Vagina (tissue), 2 donors: ENCODE measurements at places on chromosomes 16 and 17.

- no peak for DNase-seq
Measured at GRCh38 chr16:718922-719321, 2.0 kb upstream of the ANTKMT start.

DNA sequence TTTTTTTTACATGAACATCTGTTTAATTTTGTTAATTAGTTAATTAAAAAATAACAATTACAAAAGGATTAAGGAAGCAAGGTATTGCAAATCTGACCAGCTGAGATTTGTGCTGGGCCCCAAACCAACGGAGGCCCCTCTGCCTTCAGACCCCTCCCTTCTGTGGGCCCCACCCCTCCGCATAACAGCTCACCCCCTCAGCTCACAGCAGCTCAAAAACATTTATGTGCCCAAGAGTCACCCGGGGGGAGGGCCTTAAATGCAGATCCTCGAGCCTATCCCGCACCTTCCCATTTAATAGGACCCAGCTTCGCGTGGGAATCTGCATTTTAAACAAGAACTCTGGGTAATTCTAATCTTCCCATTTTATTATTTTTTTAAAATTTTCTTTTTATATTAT lies 75.0 kb downstream of the MGAT5B start:
- no peak for DNase-seq

- no peak for DNase-seq
Measured at GRCh38 chr17:40457964-40458791, 14.9 kb downstream of the IGFBP4 start.

DNA sequence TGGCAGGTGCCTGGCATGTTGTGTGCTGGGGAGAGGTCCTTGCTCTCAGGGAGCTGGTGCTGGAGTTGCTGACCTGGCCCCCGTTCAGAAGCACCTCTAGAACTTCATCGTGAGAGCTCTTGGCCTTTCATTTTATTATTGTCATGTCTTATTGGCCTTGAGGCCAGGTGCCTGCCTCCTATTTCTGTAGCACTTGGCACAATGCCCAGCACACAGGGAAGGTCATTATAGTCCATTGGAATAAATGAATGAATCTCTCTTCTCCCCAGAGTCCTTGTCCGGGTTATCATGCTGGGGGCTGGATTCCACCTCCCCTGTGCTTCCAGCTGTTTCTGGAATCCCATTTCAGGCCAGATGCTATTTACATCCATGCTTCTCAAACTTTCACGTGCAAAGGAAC lies 169.2 kb downstream of the HAPSTR1 start:
- DNase-seq = no peak

- no peak for DNase-seq
Measured at GRCh38 chr16:57045694-57046381, 46.5 kb upstream of the CPNE2 start.

DNA sequence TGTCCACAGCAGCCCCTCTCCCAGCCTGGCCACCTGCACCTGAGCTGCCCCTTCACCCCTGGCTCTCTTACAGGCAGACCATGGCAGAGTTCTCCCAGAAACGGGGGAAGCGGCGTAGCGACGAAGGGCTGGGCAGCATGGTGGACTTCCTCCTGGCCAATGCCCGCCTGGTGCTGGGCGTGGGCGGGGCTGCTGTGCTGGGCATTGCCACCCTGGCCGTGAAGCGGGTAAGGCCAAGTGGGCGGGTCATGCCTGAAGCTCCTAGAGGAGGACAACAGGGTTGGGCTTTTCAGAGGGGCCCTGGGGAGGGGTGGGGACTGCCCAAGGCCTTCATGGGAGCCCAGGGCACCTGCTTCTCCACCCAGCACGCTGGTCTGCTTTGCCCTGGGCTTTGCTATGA lies 2.2 kb downstream of the MIEF2 start:
- no peak for DNase-seq

GRCh38 chr16:72932050-72932449 lies 115.9 kb downstream of the ZFHX3 start:
- DNase-seq = no peak

DNA sequence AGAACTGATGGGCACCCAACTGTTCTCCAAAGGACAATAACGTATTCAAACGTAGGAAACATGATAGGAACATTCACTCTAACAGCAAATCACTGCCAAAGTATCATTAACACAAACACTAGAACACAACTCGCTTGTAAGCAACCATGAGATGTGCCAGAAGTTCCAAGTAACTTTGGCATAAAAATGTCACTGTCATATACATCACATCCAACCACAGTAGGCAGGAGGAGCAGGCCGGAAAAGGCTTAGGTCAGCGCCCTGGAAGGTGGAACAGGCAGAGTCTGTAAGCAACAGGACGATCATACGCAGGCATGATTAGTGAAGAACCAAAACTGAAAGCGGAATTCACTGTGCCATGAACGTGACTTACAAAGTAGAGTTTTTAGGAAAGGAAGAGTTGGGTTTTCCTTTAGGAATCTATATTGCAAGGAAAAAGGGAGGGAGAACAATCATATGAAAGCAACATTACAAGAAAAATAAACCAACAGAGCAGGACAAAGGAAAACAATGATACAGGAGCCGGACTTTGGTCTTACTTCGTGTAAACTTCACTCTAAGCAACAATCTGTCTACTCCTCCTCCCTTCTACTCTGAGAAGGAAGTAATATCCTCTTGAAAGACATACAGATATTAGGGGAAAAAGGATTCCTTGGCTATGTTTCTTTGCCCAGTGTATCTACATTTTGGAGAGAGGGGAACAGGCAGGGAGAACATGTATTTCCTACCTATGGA lies 52.3 kb downstream of the YWHAE start:
- no peak for DNase-seq

DNA sequence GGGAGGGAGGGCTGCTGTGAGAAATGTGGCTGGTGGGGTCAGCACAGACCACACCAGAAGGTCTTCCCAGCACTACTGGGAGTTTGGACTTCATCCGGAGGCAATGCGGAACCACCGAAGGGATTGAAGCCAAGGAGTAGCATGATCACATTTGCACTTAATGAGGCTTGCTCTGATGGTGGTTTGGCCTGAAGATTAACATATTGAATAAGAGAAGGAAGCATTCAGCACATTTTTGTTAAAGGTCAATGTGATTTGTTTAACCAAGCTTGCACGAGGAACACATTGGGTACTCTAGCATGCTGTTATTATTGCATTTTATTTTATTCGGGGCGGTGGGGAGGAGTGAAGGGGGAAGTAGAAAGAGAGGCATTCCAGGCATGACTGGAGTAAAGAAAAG lies 378.6 kb downstream of the UTP18 start:
- no peak for DNase-seq

DNA sequence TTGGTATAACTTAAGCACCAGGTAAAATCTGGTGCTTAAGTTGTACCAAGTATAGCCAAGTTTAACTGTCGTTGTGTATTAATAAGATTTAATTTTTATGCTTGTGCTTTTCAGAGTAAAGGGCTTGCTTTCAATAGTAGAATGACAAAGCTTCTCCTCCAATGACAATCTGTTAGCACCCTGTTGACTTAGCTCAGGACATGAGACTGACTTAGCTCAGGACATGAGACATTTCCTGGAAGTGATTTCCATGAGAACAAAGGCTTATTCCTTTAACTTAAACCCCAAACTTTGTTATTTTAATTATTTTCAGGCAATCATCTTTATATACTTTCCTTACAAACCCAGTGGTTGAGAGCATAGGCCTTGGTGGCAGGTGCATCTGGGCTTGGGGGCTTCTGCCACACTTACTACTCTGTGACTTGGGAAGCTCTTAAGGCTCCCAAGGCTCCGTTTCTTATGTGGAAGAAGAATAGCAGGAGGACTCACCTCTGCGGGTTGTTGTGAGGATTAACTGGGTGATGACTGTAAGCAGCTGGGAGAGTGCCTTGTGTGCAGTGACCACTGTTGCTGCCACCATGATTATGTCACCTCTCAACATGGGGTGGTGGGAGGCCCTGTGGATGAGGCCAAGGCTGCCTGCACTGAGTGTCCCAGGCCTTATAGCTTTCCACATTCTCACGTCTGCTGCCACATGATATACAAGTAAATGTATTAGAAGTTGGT lies 59.4 kb upstream of the CMIP start:
- no peak for DNase-seq

- DNase-seq = no peak
Measured at GRCh38 chr17:29216856-29217255, 29.8 kb upstream of the CRYBA1 start.

DNA sequence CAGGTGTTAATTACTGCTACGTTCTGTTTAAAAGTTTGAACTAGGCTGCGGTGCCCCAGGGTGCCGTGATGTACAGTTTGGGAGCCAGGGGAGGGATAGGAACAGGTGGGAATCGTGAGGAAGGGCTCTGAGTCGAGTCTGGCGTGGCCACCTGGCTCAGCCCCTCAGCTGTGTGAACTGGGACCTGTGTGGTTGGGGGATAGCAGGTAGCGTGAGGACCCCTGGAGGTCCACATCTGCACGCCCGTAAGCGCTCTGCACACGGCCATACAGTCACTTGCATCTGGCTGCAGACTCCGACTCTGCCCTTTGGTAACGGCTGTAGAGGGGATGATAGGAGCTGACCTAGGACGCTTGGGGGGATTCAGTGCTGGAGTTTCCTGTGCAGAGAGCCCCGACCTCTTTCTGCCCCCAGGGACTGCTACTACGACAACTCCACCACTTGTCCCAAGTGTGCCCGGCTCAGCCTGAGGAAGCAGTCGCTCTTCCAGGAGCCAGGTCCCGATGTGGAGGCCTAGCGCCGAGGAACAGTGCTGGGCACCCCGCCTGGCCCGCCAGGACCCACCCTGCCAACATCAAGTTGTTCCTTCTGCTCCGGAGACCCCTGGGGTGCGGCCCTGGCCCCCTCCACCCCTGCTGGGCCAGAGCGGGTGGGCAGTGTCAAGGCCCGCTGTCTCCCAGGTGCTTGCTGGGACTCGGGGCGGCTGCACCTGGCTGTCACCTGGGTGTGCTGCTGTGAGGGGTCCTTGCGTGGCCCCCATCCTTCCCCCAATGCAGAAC lies 17.1 kb downstream of the DEF8 start:
- no peak for DNase-seq

GRCh38 chr16:72836181-72836580 lies 211.7 kb downstream of the ZFHX3 start:
- DNase-seq = no peak

DNA sequence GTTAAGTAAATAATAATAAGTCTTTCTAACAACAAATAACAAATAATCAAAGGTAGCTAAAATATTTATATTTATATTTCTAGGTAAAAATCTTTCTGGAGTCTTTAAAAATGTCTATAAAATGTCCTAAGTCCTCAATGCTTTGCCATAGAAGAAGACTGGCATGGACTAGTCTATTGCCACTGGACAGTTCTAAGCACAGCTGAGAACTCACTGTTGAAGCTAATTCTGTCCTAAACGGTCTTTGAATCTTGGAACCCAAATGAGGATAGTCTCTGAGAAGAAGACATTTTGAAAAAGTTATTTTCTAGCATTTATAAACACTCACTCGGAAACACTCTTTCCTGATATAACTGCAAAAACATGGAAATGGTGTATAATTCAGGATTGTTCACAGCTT lies 539 bp downstream of the MYH8 start:
- no peak for DNase-seq

DNA sequence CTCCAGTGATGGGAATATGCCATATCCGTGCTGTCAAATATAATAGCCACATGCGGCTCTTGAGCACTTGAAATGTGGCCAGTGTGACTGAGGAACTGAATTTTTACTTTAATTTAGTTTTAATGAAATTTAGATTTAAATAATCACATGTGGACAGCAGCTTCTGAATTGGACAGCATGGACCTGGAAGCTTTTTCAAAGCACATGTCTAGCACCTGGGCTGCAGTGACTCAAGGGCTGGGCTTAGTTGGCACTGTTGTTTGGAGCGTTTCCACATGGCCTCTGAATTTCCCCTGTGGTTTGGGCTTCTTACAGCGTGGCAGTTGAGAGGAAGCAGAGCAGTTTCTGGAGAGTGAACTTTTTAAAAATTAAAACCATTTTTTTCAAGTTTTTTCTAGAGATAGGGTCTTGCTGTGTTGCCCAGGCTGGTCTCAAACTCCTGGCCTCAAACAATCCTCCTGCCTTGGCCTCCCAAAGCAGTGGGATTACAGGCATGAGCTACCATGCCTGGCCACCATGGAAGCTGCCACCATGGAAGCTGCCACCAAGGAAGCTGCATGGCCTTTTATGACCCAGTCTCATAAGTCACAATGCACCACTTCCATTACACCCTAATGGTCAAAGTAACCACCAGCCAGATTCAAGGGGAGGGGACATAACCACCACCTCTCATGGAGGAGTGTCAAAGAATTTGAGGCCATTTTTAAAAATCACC lies 6.7 kb upstream of the TOB1 start:
- peak; percentile 76 for DNase-seq

- DNase-seq = no peak
Measured at GRCh38 chr17:6475411-6475810, 31.2 kb downstream of the PIMREG start.

DNA sequence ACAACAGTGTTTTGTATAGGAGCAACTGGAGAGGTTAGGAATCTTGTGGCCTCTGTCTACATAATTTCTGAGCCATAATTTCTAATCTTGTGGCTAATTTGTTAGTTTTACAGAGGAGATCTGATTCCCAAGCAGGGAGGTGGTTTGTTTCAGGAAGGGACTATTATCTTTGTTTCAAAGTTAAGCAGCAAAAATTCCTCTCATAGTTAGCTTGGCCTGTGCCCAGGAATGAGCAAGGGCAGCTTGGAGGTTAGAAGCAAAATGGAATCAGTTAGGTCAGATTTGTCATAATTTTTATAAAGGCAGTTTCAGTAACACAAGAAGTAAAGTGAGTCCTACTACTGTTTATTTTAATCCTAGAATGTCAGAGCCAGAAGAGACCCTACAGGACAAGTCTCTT lies 2.0 kb upstream of the RDM1 start:
- DNase-seq = no peak

DNA sequence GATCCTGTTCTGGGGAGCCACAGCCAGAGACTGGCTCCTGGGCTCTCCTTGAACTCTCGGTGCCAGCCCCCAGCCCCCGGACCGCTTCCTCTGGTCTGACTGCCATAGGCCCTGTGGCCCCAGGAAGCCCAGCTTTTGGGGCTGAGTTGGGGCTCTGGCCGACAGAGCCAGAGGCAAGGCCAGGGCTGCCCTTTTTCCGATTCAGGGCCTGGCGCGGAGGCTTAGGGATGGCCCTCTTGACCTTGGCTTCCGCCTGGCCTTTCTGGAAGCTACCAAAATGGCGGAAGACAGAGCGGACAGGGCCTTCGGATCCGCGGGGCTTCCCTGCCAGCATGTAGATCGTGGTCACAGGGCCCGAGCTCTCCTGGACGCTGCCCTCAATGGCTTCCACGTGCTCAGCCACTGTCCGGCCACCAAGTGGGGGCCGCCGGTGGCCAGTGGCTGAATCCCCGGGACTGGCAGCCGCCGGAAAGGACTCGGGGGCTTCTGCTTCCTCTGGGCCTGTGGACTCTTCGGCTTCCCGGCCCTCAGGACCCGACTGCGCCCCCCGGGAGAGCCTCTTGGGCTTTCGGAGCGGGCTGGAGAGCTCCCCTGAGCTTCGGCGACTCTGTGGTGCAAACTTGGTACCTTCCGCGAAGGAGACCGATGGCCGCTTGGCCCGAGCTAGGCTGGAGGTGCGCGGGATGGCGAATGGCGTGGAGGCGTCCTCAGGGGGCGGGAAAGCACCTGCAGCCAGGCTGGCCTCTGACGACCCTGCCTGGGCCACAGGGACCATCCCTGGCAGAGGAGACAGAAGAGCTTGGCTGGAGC lies 6.4 kb upstream of the SLC43A2 start:
- no peak for DNase-seq
